ENCODE measurements at places on chromosomes 7 and 10.

DNA sequence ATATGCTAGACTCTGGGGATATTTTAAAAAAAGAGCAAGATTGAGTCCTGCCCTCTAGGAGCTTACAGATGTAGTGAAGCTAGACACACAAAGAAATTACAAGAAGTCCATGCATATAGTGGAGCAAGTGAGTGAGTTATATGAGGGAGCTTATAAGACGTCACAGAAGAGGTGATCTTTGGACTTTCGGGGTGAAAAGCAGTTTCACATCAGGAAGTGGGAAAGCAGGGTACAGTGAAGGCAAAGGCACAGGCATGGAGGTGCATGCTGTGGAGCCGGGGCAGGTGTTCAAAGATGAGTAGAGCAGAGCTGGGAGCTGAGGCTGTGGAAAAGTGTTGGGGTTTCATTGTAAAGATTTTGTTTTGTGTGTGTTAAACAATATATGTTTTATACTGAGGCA is 38.5 kb upstream of the EXOC6 start:
- DNase-seq = no peak

DNA sequence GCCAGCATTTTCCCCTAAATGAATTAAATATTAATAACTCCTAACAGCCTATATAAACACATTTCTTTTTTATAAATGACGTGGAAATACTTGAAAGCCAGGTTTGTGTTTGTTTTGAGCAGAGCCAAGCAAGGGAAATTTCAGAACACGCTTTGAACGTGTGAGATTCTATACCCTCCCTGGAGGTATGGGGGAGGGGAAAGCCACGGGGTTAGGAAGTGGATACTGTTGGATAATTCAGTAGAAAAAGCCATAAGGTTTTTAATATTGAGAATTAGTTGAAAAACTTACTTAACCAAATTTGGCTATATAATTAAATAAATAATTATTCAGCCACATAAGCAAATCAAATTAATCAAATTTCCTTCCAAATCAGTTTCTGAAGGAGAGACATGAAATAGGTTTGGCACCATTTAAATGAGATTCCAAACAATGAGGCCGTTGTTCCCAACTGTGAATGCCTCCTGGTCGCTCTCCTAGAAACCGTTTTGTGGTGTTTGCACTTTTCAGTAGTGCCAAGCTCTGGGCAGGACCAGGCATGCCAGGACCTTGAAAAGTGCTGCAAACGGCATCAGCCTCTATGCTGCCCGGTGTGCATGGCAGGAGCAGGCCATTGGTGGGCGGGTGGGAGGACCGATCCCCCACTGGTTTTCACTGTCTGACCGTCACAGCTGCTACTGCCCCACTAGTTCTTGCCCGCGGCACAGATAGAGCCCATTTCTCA is 88.1 kb downstream of the SEPTIN14 start:
- no peak for DNase-seq

DNA sequence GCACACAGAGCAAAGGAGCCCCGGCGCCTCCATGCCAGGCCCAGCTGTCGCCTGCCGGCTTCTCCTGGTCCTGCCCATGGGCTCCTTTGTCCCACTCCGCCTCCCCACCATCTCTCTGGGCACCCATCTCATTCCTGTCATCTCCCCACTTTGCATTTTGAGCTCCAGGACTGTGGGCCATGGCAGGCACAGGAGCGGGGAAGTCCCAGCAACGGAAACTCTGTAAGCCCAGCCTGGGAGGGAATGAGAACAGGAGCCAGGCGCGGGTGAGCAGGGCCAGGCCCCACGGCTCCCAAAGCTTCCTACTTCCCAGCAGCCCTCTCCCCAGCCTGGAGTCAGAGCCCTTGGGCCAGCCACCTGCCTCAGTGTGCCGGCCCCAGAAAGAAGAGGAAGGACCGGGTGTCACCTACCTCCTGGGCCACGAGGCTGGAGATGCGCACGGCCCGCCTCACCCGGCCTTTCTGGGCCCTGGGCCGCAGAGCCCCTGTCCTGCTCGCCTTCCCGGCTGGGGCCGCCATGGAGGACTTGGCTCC is 23.1 kb downstream of the KCNH2 start:
- no peak for DNase-seq

DNA sequence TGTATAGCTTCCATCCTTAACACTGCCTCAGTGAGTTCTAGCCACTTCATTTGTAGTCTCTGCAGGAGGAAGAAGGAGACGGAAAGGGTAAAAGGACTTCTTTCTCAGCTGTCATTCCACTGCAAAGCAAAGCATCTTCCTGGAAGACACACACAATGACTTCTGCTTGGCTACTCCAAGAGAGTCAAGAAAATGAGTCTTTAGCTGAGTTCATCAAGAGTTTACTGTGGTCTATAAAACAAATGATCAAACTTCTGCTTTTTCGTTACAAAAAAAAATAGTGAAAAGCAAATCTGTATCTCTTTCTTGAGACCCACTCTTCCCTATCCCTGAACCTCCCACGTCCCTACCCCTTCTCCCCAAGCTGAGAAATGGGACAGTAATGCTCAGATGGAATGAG is 205.0 kb upstream of the AHR start:
- no peak for DNase-seq

GRCh38 chr10:106511917-106512316 is 652.6 kb downstream of the SORCS1 start:
- DNase-seq = no peak

DNA sequence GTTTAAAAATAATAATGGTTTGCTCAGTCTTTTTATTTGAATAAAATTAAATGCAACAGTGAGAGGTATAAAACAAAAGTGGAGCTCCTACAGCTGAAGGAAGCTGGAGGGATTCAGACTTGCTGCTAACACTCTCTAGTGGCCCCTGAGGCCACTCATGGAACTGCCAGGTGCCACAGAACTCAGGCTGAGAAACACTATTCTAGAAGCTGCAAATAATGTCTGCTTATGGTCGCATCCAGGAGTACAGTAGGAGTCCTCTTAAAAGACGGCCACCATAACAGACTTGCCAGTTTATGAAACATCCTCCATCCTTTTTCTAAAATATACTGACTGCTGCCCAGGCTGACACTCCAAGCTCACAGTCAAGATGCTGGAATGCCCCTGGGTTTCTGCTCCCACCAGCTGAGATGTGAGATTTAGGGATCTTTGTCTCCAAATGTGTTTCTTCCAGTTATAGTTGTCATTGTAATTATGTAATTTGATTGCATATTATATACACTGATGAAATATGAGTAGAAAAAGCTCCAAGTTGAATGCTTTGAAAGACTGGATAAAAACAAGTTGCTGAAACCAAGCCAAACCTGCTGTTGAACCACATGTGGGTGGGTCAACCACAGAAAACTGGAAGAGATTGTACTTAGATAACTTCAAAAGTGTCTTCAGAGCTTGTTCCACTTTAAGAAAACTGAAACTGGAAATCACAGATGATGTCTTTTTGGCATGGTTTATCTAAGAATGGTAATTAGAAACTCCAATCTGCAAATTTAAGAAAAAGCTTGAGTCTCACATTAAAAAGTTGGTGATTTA is 213.7 kb upstream of the AOAH start:
- no peak for DNase-seq

GRCh38 chr7:106278695-106279094 is 6.1 kb downstream of the NAMPT start:
- no peak for DNase-seq

DNA sequence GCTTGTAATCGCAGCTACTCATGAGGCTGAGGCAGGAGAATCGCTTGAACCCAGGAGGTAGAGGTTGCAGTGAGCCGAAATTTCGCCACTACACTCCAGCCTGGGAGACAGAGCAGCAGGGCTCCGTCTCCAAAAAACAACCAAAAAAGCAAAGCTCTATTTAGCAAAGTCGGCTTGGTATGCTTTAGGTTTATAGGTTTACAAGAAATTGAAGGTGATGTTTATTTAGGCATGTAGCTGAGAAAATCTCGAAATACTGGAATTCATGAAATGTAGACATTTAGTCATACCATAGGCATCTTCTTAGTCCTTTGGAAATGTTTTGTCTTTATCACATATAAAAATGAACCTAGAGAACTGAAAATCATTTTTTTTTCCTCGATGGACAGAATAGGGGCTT is 453.8 kb upstream of the ANKRD30A start:
- DNase-seq = no peak

- no peak for DNase-seq
These were observed 58.0 kb upstream of the IL6 start for GRCh38 chr7:22668971-22669401.

DNA sequence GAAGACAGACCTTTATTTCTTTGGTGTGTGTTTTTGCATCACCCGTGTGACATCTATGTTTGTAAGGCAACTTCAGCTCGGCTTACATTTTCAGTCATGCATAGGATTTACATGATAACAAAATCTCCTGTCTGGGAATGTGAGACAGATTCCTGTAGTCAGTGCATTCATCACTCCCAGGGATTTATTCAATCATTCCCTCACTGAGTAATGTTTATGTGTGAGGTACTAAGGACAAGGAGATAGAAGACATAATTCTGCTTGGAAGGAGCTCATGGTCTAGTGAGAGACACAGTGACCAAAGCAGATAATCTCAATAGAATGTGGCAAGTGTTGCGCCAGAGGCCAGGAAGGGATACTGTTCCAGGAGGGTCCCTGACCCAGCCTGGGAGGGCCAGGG is 35.2 kb upstream of the BMPER start:
- no peak for DNase-seq

DNA sequence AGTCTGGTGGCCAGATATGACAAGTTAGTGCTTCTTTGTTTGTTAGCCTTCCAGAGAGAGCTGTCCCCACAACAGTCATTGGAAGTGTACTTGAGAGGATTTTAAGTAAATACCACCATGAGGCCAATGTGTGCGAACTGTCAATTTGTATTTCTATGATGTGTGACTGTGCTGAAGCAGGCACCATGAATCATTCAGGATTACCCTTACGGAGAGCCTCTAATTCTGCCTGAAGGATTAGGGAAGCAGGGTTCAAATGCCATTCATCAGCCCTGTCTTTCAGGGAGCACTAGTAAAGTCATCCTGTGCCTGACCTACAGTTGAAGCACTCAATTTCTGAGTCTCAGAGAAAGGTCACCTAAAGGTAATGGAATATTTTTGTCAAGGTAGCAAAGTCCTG is 109.3 kb downstream of the GATA3 start:
- no peak for DNase-seq

- no peak for DNase-seq
These were observed 4.2 kb downstream of the KIFBP start for GRCh38 chr10:68992636-68993440.

GRCh38 chr10:129199826-129200225 is 267.2 kb upstream of the MGMT start:
- DNase-seq = no peak

- no peak for DNase-seq
These were observed 56.1 kb downstream of the ATAD1 start for GRCh38 chr10:87761892-87762291.

DNA sequence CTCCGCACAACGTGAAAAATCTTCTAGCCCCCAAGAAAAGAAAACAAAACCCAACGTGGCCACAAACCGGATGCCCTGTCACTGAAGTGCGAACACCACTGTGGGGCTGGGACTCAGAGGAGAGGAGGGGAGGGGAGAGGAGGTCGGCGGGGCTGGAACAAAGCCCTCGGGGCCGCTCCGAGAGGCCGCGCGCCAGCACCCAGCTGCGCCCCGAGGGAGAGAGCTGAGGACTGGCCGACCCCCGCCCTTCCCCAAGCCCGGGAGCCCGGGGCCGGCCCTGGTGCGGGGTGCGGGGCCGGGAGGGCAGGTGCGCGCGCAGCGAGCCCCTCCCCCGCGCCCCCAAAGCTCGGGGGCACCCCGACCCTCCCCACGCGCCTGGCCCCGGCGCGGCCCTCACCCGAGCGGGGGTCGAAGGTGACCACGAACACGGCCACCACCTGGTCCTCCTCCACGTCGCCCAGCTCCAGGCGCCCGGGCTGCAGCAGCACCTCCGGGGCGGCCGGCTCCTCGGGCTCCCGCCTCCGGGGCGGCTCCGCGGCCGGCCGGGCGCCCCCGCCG is 398 bp downstream of the DENND11 start:
- DNase-seq = peak; percentile 55

DNA sequence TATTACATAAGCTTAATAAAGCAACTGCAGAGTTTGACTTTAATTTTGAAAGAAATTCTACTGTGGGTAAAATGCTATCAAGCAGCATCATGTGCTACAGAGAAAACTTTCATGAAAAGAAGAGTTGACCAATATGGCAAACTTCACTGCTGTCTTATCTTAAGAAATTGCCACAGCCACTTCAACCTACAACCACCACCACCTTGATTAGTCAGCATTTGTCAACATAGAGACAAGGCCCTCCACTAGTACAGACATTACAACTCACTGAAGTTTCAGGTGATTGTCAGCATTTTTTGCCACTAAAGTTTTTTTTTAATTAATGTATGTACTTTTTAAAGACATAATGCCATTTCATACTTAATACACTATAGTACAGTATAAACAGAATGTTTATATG is 350.3 kb downstream of the HPSE2 start:
- no peak for DNase-seq

DNA sequence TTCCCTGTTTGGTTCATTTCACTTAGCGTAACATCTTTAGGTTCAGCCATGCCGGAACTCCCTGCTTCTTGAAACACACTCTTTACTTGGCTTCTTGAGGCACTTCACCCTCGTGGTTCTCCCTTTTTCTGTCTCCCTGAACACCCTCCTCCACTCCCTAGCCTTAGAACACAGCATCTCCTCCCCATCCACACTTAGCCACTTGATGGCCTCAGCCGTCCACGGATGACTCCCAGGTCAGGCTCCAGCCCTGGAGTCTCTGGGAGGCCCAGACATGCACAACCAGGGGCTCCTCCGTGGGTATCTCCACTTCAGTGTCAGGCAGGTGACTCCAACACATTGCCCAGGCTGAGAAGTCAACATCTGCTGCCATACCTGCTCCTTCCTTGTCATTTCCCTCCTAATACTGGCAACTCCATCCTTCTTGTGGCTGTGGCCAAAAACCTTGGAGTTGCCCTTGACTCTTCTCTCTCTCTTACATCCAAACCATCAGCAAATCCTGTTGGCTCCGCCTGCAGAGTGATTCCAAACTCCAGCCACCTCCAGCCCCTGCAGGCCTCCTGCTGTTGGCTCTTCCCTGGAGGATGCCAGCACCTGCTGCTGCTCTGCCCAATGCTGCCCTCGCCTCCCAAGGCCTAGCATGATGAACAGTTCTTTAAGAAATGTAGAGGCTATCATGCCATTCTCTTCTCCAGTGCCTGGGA is 8.4 kb upstream of the INMT start:
- no peak for DNase-seq

- DNase-seq = no peak
These were observed 44.9 kb downstream of the AKR1B15 start for GRCh38 chr7:134593530-134594392.

- no peak for DNase-seq
These were observed 6.1 kb upstream of the RBM17 start for GRCh38 chr10:6082496-6083395.

GRCh38 chr7:106071356-106071998 is 40.6 kb downstream of the SYPL1 start:
- no peak for DNase-seq

DNA sequence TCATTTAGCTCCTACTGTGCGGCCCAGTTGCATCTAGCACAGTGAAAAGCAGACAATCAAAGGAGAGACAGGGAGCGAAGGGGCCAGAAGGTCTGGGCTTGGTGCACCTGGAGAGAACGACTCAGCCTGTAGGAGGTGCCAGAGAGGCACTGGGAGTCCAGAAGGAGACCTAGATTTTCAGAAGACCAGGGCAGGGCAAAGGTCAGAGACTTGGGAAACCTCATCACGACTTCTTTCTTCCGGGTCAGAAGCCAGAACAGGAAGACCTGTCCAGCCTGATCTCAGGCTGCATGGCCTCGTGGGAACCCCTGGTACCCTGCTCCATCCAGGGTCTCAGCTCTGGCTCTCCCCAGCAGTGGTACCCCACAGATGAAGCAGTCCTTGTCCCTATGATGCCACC is 5.2 kb downstream of the AGAP3 start:
- DNase-seq = no peak

All from activated T-helper 1 cell treated with Interleukin-2 at 50 U/mL for 16 hours (primary cell).